Bronchus fibroblast of lung (primary cell): ENCODE measurements at places on chromosomes 11 and 22. TPM values are rescaled to one million over a fixed set of nuclear protein-coding genes. Genes with fewer than 3 reads are reported as not detected.

Gene SLC22A12
- total RNA-seq = not detected in 2 replicates

Gene CASP5
- not detected in 2 replicates for total RNA-seq

Gene GAB4
- not detected in 2 replicates for total RNA-seq

Gene RFPL3
- total RNA-seq = not detected in 2 replicates

Gene B3GAT1
- total RNA-seq = not detected in 2 replicates

Gene SLCO2B1
- total RNA-seq = not detected in 2 replicates

Gene OR52L1
- total RNA-seq = not detected in 2 replicates

Gene VWCE
- total RNA-seq = 1.0 and 1.3 TPM in 2 replicates

Gene MYOD1
- not detected in 2 replicates for total RNA-seq

Gene POU2AF1
- not detected in 2 replicates for total RNA-seq

Gene OR52D1
- total RNA-seq = not detected in 2 replicates

Gene PATE2
- not detected in 2 replicates for total RNA-seq

Gene TMEM109
- total RNA-seq = 96.5 and 123 TPM in 2 replicates

Gene ZNRF3
- 5.5 TPM in 2 replicates for total RNA-seq

Gene DLG2
- 0.17 and 0.45 TPM in 2 replicates for total RNA-seq

Gene AIFM3
- total RNA-seq = 0.17 and 0.74 TPM in 2 replicates

Gene MAPK8IP2
- 0.17 and 0.59 TPM in 2 replicates for total RNA-seq

Gene HBD
- total RNA-seq = not detected in 2 replicates
